ENCODE measurements at places on chromosomes 2 and 18.

DNA sequence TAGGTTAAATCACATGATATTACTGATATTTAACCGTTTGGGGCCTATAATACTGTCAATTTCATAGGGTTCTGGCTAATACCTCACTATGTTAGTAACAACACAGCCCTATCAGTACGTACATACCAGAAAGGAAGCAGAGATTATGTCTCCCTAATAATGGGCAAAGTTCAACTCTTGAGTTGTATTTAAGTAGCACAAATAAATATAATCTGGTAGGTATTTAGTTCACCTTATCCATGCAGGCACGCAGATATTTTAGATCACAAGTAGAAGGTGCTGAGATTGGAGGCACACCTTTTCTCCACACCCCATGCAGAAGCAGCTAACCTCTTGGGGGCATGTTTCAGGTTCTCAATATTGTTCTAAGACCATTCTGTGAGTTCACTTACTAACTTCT, 118.9 kb downstream of the IRS1 start:
- no peak for DNase-seq

GRCh38 chr2:207110310-207110709, 55.4 kb downstream of the KLF7 start:
- DNase-seq = no peak

DNA sequence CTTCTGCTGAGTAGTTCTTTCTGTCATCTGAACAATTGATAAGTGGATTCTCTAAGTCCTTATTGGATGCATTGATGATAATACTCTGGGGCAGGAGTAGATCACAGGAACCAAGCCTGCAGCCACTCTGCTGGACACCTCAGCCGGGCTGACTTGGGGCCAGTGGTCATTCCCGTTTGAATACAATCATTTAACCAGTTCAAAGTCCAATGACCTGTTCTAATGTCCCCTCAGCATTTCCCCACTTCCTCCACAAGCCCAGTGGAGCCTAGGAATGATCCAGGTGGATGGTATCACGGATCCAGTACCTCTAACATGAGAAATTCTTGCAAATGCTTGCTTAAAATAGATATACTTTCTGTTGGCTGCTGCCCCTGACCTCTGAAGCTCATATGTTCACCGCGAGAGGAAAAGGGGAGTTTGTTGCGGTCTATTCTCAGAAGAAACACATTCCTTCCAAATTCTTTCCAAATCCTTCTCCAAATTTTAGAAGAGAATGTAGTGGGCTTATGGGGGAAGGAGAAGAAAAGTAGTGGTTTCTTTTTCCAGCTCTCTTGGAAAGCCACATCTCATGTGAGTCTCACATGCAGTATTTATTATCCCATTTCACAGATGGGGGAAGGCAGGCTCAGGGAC, 170.9 kb downstream of the INHBB start:
- DNase-seq = no peak

- no peak for DNase-seq
These were observed 365 bp upstream of the RAMP1 start for GRCh38 chr2:237859082-237859433.

- DNase-seq = no peak
These were observed 61.2 kb downstream of the KCNE4 start for GRCh38 chr2:223113161-223113560.

DNA sequence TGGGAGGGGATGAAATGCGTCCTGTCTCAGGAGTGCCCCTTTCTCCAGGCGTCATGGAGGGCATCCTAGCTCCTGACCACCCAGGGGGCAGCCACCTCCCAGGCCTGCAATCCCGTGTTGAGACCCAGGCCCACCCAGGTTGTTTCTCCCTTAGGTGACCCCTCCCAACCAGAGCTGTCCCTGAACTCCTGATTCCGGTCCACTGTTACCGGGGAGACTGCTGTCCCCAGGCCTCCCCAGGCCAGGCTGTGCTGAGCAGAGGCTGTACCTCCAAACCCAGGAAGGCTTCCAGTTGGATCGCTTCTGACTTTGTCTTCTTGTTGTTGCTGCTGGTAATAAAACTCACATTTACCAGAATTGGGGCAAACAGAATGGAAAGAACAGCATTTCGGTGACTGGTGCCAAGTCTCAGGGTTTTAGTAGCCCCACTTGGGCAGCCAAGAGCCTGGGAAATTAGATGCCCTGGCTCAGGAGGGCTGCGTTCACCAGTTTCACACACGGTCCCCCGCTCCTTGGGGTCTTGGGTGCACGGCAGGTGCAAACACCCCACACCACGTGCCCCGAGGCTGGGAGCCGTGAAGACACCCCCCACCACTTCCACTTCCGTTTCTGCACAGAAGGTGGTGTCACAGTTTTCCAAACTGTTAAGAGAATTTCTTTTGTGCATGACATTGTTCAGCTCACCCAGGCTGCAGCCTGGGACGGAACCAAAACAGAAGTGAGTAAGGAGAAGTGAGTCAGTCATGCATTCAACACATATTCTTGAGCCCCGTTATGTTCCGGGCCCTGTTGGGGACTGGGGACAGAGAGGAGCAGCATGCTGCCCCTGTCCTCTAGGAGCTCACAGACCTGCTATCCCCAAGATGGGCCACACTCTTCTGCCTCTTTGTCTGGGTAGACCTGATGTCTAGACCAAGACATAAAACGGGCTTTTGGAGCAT, 29.4 kb downstream of the ITM2C start:
- DNase-seq = no peak

DNA sequence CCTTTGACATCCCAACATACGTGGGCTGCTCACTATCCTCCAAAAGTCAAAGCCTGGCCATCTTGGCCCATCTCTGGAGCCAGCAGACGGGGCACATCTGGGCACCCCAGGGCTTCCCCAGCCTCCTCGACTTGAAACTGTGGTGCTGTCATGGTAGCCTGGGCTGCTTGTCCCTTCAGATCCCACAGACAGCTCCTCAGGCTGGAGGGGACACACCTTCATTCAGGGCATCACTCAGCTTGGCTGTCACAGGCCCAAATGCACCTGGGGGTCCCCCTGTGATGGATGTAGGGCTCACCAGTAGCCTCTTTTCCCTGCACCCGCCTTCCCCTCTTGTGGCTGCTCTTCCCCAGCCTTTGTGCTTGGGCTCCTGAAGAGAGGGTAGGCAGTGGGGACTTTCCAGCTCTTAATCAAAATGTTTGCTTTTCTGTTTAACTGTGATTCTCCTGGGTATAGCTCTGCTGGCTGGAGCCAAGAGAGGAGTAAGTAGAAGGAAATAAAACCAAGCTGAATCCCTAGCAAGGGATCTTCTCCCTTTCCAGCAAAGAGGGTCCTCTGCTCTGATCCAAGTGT, 92.3 kb downstream of the GYPC start:
- no peak for DNase-seq

DNA sequence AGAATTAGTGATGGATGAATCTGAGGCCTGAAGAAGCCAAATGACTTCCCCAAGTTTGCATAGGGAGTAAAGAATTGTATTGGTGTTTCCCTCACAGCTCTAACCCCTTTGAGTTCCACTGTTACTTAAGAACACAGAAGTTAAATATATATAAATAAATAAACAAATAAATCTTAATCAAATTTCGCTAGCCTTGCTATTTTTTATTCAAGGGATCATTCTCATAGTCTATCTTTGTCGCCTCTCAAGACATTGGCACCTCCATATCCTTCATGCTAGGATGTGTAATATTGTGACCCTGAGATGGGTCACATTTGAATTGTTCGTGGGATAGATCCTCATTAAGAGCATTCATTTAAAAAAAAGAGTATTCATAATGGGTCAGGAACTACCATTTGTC, 121.3 kb upstream of the HNMT start:
- DNase-seq = no peak

- no peak for DNase-seq
These were observed 74.6 kb downstream of the KLF7 start for GRCh38 chr2:207091176-207091575.

DNA sequence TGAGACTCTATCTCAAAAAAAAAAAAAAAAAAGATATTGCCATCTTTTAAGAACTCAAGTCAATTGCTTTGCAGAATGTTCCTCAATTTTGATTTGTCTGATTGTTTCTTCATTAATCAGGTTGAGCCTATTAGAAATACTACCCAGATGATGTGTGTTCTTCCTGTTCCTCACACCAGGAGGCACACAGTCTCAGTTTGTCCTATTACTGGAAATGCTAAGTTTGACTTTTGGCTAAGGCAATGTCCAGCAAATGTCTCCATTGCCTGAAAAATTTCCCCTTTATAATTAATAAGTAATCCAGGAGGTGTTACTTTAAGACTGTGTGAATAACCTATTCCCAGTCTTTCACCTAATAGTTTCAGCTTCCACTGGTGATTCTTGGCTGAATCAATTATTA, 28.4 kb downstream of the BOLA3 start:
- no peak for DNase-seq

GRCh38 chr2:60899230-60899891, 18.0 kb downstream of the REL start:
- no peak for DNase-seq

DNA sequence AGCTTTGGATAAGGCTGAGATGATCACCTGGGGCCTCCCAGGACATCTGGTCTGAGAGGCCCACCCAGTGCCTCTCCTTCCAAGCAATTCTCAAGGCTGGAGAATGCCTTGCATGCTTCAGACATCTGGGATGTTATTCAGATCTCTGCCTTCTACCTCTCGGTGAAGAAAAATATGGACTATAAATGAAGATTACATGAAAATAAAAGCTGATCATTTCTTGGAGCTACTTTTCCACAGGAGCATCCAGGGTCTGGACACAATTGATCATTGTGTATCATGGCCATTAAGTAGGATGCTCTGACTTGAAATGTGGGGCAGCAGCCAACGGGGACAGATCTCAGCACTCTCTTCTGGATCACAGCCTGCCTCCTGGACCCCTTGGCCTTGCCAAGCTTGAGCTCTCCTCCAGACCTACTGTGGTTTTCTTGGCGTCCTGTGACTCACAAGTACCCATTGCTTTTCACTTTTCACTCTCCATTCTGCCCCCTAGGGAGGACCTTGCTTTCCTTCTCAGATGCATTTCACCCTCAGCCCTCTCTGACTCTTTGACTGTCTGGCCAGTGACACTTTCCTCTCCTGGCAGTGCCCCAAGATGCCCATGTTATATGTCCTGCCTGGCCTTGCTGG, 203.1 kb downstream of the INSIG2 start:
- no peak for DNase-seq

DNA sequence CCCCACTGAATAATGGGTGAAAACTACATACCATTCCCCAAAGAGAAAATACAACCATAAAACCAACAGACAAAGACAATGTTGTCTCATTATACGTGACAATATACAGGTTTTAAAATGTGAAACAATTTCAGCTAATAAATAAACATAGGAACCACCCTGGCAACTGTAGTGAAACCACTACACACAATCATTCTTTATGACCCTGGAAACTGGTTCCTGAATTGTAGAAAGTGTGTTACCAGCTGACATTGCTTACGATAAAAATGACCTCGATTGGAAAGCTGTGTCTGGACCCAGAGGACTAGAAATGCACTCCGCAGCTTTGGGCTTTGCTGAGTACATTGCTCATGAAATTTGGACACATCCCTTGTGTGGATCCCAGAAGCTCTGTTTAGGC, 73.9 kb upstream of the LPIN2 start:
- DNase-seq = no peak

DNA sequence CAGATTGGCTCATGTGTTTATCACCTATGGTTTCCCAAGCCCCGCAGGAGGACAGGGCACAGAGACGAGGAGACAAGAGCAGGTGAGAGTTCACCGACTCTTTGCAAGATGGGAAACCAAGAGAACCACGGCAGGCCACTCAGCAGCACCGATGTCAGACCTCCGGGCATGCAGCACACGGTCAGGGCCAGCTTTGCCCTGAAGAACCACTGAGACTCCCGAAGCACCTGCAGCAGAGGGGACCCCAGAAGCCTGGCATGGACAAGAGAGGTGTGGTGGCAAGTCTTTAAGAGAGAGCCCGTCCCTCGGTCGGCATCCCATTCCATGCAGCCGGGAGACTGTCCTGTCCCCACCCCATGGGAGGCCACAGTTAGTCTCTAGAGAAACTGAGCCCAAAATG, 36.6 kb upstream of the TAF1B start:
- no peak for DNase-seq

GRCh38 chr18:56517196-56517595, 121.2 kb downstream of the TXNL1 start:
- DNase-seq = no peak

DNA sequence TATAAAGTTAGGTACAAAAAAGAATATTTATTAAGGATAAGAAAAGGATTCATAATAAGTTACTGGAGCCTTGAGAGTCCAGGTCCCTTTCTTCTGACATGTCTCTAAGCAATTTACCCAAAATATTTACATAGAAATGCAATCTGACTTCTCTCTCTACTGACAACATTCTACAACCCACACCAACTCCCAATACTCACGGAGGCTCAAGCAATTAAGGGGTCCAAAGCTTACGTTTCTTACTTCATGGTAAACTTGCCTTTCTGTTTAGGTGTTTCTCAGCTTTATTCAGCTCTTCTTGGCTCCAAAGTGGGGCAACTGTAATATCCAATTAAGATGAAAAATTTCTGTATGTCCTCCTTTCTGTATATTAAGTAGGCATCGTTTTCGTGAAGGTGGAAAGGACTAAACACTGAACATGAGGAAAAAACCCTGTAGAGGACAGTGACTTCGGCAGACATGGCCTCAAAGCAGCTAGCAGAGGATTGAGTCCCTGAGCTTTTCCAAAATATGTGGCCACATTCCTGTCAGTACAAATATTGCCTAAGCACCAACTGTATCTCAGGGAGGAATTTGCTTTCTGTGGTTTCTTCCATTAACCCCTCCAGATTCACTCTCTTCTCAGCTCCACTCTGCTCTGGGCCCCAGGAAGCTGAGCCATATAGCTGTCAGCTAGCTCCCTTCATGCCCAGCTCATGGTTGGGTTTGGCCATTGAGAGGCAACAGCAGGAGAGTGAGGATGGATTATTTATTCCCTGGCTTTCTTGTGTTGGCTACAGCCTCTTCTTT, 67.9 kb upstream of the GLS start:
- no peak for DNase-seq

DNA sequence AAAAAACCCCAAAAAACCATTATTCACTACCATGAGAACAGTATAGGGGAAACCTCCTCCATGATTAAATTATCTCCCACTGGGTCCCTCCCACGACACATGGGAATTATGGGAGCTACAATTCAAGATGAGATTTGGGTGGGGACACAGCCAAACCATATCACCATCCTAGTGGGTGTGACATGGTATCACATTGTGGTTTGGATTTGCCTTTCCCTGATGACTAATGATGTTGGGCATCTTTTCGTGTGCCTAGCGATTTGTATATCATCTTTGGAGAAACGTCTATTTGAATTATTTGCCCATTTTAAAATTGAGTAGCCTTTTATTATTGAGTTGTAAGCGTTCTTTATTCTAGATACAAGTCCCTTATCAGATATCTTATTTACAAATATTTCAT, 8.7 kb upstream of the ASAP2 start:
- no peak for DNase-seq
